ENCODE measurements at places on chromosomes 12 and 14.

DNA sequence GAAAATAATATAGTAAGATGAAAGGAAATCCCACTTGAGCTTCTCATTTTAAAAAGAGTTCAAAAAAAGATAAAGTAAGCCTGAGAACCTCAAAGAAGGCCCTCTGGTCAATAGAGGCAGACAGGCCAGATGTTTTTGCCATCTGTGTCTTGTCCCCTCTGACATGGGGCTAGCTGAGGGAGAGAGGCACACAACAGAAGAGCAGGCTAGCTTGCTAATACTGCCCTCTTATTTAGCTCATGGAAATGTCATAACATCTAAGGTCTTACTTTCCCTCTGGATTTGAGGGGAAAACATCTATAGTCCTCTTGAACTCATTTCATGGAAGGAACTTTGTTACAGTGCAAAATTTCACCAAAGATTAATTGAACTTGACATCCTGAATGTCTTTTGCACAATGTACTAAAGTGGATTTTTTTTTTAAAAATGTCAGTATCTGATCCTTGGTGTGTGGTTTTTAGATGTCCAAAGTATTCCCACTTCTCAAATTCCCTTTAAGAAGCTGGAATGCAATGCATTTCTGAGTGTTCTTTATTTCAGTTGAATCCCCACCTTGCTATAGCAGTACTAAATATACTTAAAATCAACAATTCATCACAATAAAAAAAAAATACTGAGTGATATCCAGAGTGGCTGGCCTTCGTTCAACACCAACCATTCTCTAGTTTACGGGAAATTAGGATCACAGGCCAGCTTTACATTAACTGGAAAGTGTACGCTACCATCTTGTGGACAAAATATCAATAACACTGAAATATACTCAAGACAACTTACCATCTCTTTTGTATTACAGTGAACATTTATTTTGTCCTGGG is 176.7 kb downstream of the PAH start:
- DNase-seq = peak; percentile 28

- DNase-seq = no peak
Observed at GRCh38 chr14:90583916-90584605, 187.2 kb downstream of the CALM1 start.

- DNase-seq = no peak
Observed at GRCh38 chr14:99756796-99757195, 36.4 kb upstream of the EML1 start.

- peak; percentile 60 for DNase-seq
Observed at GRCh38 chr12:58443273-58443980, 476.9 kb downstream of the LRIG3 start.

DNA sequence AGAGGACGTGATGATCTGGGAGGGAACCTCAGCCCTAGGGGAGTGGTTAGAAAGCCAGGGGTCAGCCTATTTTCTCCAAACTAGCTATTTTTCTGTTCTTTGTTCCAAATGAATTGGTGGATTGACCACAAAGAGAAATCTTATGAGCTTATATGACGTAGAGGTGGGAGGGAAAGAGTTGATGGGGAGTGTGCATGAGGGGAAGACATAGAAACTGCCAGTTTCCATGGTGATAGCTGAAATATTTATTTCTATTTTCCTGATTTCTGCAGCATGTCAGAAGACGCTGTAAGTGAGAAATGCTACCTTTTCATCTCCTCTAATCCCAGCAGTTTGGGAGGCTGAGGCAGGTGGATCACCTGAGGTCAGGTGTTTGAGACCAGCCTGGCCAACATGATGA is 51.4 kb upstream of the CISTR start:
- no peak for DNase-seq

GRCh38 chr12:93072340-93072739 is 143.2 kb upstream of the EEA1 start:
- DNase-seq = no peak

- no peak for DNase-seq
Observed at GRCh38 chr12:27511723-27512045, 12.3 kb upstream of the PPFIBP1 start.

- peak; percentile 89 for DNase-seq
Observed at GRCh38 chr14:52313903-52314594, at the start of gene PTGER2. TSS of gene PTGER2 (plus strand) at chr14:52314312. CDS start at chr14:52314549, 237 bp downstream.

DNA sequence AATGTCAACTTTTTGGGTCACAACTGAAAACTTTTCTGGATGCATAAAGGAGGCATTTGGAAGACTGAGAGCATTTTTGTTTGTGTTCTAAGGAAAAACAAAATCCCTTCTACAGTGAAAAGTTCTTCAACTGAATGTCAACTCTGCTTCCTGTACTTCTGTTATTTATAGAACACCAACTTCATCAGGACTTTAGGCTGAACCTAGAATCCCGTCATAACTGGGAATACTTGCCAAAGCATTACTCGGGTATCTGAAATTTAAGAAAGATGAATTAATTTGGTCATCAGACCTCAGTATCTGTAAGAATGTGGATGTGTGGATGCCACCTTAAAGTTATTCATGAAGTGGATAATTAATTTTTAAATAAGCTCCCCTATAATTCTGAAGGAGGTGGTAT is 73.2 kb downstream of the FERMT2 start:
- DNase-seq = peak; percentile 86

GRCh38 chr14:81963846-81964245 is 430.2 kb upstream of the SEL1L start:
- DNase-seq = no peak

- DNase-seq = peak; percentile 29
Observed at GRCh38 chr12:66119229-66119869, 11.2 kb downstream of the LLPH start.

DNA sequence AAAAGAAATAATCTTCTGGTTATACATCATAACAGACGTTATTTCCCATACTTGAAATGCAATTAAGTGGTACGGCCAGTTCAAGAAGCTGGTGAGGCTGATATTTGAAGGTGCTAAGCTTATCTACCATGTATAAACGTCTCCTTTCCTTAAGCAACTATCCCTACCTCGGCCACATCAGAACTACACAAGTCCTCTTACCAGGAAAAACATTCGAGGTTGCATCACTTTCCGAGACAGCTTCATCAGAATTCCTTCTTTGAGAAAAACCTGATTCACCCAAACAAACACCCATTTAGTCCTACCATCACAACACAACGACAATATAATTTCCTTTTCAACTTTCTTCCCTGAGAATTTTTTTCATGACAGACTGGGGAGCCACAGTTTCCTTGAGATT is 33.9 kb upstream of the NR2C1 start:
- no peak for DNase-seq

GRCh38 chr14:87838931-87839330 is 154.1 kb downstream of the GALC start:
- no peak for DNase-seq

DNA sequence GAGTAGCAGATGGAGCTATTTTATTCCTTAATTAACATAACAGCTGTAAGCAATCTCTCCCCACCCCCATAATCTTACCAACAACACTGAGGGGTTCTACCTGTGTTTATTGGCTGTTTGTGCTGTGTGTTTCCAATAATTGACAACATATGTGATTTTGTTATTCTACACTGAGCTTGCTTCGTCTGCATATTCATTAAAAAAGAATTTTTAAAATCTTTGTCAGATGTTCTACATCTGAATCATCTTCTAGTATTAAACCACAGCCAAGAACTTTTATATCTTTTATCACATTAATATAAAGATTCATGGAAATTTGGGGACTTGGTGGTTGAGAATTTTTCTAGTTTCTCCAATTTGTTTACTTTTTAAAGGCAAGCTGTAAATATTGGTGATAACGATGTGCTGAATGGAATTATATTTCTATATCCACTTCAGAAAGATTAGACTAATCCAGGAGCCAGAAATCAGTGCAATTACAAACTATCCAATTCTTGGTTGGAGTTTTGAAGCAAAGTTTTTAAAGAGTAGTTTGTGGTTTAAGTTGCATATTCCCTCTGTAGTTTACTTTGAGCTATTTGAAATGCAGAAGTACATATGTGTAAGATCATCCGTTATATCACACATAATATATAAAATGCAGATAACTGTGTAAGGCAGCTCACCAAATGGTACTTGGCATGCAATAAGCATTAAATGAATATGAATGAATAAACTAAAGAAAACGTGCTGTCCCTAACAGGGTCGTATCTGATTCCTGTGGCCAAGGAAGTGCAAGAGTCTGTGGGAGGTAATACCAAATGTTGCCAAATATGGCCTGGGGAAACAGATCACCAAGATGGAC is 206.9 kb downstream of the PELI2 start:
- peak; percentile 26 for DNase-seq

DNA sequence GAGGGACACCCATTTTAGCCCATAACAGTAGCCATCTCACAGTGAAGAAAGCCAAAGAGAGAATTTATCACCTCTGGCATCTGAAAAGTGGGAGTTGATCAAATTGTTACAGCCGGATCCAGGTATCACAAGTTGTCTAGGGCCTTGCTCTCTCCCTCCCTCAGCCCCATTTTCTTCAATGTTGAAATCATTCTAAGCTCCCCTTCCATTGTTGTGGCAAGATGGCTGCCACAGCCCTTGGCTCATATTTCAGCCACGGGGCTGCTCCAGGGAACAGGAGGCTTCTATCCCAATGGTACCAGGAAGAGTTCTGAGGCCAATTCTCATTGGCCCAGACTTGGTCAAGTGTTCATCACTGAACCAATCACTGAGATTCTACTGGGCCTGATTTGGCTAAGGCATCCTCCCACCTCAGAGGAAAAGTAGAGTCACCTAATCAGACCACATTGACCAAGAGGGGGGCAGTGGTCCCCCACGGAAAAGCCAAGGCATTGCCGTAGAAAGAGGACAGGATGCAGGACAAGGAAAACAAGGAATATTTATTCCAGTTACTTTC is 106.2 kb downstream of the GPATCH2L start:
- DNase-seq = no peak

- DNase-seq = no peak
Observed at GRCh38 chr12:94616203-94616729, 34.1 kb downstream of the TMCC3 start.

- DNase-seq = peak; percentile 56
Observed at GRCh38 chr12:94305130-94305957, 154.3 kb downstream of the CEP83 start.

GRCh38 chr12:95557625-95558024 is 6.3 kb upstream of the USP44 start:
- no peak for DNase-seq

DNA sequence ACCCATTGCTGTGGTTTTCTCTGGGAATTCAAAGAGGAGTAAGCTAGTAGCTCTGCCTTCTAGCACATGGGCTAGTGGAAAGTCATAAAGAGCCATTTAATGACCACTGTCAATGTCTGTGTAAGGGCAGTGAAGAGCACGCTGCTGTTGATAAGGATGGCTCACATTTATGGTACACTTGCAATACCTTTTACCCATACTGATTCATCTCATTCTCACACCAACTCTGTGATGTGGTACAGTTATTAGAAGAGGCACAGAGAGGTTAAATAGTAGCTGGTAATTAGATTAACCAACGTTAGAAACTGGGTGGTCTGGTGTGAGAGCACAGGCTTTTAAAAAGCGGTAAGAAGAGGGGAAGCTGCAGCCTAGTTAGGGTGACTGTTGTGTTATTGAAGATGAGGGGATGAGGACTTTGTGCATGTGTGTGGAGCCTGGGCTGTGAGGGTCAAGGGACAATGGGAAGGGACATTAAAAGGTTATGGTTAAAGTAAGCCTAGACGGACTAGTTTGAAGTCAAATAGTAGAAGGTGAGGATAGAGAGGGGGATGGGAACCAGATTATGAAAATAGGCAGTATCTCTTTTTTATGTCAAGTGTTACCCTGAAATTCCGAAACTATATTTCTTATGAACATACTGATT is 25.2 kb downstream of the RASSF3 start:
- DNase-seq = no peak

- DNase-seq = no peak
Observed at GRCh38 chr14:68924186-68925158, 54.6 kb downstream of the ACTN1 start.

DNA sequence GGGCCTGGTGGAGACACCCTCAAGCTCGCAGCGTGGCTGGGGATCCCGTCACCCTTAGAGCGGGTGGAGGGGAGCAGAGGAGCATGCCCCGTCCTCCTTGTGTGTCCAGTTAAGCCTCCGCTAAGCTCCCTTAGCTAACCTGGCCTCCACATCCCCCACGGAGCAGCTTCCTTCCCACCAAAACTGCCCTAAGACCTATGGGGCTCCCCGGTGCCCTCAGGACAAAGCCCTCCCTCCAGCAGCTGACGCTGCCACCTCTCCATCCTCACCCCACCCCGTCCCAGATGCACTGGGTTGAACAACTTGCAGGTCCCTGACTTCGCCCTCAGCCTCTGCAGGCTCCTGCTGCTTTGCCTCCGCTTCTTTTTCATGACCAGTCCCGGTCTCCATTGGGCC is 4.0 kb downstream of the AHNAK2 start:
- no peak for DNase-seq

- no peak for DNase-seq
Observed at GRCh38 chr14:56217380-56218045, 99.3 kb downstream of the PELI2 start.

- peak; percentile 39 for DNase-seq
Observed at GRCh38 chr14:102917469-102918211, 4.8 kb upstream of the AMN start.

DNA sequence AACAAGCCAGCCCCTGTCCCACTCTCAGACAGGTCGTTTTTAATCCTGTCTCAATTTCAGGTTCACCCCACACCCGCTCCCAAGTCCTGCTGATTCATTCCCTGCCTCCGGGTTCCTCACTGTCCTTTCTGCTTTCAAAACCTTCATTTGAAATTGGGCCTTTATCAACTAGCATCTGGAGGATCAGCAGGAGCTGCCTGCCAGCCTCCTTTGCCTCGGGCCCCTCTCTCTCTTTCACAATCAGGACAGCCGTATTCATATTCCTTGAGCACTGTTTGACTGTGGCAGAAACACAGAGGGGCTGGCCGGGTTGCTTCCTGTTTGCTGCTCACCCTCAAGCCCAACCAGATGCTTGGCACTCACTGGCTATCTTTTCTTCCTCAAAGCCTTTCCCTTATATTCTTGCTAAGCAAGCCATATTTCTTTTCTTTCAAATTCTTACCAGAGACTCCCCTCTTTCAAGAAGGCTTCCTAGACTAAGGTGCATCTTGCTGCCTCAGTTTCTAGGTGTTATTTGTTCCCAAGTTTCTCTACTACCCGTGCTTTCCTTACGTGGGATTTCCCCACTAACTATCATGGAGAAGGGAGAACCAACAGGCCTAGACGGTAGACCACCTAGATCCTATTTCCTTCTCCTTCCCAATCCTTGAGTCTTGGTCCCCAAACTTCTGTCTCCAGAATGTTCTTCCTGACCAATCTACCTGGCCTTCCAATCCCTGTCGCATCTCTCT is 3.0 kb downstream of the GALNT6 start:
- DNase-seq = peak; percentile 67

GRCh38 chr12:66072566-66072965 is 58.0 kb downstream of the LLPH start:
- DNase-seq = no peak

DNA sequence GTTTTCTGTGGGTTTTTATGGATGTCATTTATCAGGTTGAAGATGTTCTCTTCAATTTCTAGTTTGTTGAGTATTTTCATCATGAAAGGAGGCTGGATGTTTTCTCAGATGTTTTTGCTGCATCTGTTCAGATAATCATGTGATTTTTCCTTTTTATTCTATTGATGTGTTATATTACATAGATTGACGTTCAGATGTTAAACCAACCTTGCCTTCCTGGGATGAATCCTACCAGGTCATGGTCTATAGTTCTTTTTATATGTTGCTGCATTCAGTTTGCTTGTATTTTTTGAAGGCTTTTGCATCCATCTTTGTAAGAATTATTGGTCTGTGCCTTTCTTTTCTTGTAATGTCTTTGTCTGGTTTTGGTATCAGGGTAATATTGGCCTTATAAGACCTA is 43.9 kb upstream of the LYZ start:
- no peak for DNase-seq

Data from fibroblast of the aortic adventitia (primary cell).